ENCODE measurements at places on chromosomes 2 and 18.

DNA sequence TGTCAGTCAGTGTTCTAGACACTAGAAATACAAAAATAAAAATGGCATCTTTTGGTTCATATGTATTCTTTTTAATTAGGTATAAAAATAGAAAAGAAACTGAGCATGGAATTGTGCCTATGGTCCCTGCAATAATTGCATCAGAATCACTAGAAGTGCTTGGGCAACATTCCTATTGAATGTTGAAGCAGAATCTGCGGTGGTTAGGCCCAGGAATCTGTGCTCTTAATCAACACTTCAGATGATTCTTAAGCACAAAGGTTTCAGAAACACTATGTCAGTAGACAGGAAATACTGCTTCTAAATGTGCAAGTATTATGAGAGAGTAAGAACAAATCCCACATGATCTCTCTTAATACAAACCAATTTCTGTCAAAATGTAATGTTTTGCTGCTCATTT is 20.3 kb upstream of the RBBP8 start:
- DNase-seq: no peak

GRCh38 chr2:179842498-179843153 is 18.8 kb downstream of the ZNF385B start:
- DNase-seq: no peak

- no peak for DNase-seq
Observed at GRCh38 chr2:234137400-234138014, 87.0 kb downstream of the SPP2 start.

- DNase-seq: no peak
Observed at GRCh38 chr2:52976143-52976949, 791.3 kb upstream of the CHAC2 start.

GRCh38 chr18:67608615-67609273 is 92.2 kb upstream of the DSEL start:
- DNase-seq: no peak

Measured in CD4-positive, alpha-beta T cell treated with Interferon gamma for 1 hour (primary cell).